ENCODE measurements at places on chromosomes 12 and 14.

- no peak for DNase-seq
Observed at GRCh38 chr12:132490422-132491137, 629 bp downstream of the FBRSL1 start.

DNA sequence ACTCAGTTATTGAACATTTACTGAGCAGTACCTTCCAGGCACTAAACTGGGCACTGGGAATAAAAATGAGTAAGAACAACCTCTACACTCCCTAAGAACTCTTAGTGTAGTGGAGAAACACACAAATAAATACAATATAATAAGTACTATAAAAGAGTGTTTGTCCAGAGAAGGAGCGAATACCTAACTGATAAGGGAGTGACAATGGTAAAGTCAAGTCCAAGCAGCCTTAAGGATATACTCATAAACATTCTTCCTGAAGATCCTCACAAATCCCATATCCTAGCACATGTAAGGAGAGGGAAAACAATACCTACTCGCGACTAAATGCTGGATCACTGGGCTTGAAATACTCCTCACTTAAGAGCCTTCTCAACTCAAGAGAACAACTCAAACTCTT is 32.8 kb downstream of the SPTLC2 start:
- DNase-seq = no peak

DNA sequence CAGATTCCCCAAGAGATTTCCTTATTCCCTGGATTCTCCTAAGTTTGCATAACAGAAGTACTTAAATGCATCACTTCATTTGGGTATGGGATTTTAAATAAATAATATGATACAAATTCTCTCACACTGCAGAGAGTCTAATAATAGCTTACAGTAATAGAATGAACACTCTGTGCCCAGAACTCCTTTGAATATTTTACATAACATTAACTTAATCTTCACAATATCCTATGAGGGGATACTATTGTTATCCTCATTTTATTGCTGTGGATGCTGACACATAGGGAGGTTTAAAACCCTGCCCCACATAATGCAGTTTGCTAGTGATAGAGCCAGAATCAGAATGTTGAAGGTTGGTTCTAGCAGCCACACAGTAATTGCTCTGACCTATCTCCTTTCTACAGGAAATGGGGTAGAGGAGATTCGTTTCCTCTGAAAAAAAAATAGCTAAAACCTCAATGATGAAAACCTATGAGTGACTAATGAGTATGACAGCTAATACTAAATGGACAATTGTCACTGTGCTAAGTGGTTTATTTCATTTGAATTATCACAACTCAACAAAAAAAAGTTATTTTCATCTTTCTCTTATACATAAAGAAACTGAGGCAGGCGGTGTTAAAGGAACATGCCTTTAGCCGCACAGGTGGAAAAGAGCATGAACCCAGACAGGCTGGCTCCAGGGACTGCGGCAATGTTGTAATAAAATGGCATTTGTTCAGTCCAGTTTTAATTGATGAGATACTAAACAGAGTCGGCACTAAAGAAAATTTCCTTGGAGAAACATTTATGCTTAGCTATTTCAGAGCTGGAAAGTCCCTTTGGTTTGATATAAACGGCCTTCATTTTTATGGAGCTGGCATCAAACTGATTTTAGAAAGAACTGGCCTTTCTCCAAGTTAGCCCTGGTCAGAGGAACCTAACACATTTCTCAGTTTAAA is 880.9 kb downstream of the NRXN3 start:
- DNase-seq = no peak

DNA sequence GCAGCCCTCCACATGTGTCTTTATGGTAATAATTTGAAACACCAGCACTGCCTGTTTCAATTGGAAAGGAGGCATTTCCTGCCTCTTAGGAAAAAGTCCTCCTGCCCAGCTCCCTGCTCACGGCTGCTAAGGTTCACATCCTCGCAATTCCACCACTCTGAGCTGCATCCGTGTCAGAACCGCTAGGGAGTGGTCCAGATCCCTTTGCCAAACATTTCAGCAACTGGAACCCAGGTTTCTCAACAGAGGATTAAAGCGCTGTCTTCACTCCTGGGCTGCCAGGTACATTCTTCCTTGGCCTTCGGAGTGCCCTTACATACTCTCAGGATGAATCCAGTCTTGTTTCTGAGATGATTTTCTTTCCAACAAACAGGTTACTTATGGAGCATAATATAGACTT is 23.3 kb downstream of the C14orf132 start:
- DNase-seq = no peak

DNA sequence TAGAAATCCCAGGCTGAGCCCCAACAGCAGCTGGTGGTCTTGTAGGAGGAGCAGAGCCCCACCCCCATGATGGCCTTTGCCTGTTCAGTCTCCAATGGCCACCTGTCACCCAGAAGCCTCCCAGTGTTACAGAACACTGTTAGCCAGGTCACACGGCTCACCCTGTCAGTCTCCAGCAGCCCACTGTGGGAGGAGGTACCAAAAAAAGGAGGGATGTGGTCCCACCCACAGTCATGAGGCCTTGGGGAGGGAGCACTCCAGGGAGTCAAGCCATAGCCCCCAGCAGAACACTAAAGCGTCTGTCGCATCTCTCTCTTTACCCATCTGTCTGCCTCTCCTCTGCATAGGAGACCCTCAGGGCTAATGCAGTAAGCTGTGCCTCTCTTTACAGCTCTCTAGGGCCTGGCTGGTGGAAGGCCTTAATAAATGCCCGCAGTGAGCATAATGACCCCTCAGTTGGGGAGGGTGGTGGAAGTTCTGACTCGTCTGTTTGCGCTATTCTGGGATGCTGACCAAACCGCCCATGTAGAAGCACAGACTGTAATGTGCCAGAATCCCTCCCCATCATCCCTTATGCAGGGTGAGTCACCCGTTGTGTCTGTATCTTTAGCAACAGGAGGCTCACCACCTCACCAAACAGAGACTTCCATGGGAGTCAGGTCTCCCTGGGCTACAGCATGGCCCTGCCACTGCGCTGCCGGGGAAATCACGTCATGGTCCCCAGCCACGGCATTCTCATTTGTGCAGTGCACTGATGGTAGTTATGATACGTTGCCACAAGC is 14.6 kb downstream of the C14orf132 start:
- DNase-seq = no peak

- peak; percentile 14 for DNase-seq
Observed at GRCh38 chr12:2739832-2740641, 54.7 kb upstream of the FKBP4 start.

DNA sequence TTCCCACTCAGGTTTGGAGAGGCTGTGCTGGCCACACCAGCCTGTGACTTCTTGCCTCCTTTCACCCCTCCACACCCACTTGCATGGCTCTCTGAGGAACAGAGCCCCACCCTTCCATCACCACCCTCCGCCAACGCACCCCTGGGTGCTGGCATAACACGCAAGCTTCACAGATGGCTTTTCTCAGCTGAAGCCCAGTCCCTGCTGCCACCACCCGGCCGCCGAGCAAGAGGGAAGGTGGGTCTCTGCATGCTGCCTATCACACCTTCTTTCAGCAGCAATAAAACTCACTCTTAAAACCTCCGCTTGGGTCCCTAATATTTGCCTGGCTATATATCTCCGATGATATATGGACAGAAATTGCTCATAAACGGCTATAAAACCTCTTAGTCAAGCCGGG is 41.6 kb downstream of the SMUG1 start:
- DNase-seq = no peak

DNA sequence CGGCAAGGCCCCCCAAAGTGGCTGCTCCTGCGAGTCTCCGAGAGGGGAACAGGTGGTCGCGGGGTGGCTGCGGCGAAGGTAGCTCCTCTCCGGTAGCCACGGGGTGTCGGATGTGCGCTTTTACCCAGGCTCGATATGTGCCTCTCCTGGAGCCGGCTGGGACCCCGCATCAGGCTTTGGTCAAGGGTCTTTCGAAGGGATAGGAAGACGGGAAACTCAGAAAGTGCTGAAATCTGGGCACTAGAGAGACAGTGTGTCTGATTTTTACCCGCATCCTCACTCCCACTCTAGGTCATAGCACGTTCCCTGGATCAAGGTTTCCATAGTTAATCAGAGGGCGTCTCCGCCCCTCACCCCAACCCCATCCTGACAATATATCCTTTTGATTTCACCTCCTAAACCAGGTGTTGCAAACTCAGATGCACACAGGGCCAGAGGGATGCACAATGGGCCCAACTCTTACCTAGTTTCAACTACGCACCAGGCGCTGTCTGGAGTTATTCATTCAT is 156.9 kb downstream of the PTPN11 start:
- DNase-seq = no peak

DNA sequence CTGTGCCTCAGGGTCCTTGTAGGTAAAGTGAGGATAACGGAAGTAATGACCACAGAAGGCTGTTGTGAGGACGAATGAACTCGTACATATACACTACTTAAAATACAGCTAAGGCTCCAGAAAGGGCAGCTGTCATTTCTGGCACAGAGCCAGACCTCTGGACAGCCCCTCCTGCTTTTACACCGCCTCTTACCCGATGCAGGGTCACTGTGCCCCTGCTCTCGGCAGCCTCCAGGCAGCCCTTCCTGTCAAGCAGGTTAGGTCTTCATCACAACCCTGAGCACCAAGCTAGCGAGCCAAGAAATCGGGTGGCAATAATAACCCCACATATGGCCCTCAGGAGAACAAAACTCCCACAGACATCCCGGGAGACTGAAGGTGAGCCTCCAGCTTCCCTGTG is 8.5 kb downstream of the TMEM229B start:
- DNase-seq = peak; percentile 21

DNA sequence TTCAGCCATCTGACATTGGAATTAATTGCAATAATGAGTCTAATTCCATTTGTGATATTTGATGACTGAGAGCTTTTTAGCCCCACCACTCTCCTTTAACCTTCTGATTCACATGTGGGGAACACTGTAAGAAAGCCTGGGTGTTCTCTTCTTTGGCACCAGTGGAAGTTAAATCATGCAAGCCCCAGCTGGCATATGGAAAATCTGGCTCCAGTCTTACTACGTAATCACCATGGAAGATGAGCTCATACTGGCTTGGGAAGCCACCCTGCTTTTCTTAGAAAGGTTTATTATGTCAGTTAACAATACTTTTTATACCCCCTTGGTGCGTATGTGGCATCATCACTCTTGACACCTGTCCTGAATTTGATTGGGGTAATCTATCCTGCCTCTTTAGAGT is 479.3 kb downstream of the SLC16A7 start:
- DNase-seq = no peak

DNA sequence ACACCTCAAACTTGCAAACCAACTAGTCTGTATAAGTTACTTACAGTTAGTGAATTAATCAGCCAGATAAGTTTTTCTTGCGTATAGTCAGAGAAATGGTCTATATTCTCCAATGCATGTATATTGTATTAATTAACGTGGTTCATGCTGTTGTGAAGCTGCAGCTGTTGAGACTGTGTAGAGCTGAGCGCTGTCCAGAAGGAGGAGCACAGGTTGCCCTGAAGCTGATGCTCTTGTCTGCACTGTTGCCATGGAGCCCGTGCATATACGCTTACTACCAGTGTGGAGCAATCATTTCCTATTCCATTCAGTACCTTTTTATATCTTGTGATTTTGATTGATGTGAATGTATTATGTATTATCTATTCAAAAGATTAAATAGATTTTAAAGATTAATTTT is 74.3 kb upstream of the ARID2 start:
- DNase-seq = peak; percentile 7

GRCh38 chr14:68794130-68794850 is 1.4 kb upstream of the ZFP36L1 start:
- peak; percentile 16 for DNase-seq

GRCh38 chr14:35374263-35374712 is 30.3 kb downstream of the NFKBIA start:
- peak; percentile 83 for DNase-seq

DNA sequence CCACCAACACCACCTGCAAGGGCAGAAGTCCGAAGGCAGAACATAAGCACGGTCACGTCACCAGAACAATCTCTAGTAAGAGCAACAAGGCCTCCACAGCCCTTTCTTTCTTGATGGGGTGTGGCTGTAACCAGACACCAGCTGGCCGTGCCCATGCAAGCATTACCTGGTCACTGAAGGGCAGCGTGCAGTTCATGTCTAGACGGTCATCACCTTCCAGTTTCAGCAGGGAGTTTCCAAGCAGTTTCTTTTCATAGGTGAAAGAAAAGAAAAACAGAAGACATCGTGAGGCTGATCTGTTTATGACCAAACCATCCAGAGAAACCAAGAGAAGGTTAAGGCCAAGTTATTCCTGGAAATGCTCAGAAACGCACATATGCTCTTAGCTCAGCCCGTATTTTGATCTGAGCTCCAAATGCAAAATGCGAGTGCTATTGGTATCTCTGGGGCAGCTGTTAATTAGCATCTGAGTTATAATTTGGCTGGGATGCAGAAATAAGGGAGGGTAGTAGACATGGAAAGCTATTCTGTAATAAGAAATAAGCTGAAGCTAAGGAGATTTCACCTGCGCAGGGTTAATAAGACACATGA is 42.5 kb downstream of the PRKAB1 start:
- DNase-seq = peak; percentile 82

- no peak for DNase-seq
Observed at GRCh38 chr14:63478010-63478409, 65.2 kb downstream of the PPP2R5E start.

DNA sequence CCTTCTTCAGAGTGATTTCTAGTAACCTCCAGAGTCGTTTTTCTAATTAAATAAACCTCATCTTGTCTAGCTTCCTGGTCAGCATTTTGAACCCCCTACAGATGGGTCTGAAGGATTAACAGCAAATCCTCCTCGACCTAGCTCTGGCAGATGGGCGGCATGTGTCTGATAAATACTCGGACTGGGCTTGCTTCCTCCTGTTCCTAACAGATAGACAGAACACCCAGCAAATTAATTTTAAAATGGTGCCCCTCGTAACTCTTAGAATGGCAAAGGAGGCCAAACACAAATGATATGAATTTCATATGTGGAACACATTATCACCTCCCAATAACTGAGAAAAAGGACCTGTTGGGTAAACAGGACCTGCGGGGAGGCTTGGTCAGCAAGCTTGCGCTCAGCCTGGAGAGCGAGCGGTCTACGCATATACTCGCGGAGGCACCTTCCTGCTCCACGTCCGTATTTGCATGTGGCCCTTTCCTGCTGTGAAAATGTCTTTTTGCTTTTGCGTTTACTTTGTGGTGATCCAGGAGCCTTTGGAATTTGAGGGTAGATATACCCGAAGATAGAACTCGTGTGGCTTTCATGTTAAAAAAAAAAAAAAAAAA is 79.6 kb downstream of the OTX2 start:
- DNase-seq = no peak

DNA sequence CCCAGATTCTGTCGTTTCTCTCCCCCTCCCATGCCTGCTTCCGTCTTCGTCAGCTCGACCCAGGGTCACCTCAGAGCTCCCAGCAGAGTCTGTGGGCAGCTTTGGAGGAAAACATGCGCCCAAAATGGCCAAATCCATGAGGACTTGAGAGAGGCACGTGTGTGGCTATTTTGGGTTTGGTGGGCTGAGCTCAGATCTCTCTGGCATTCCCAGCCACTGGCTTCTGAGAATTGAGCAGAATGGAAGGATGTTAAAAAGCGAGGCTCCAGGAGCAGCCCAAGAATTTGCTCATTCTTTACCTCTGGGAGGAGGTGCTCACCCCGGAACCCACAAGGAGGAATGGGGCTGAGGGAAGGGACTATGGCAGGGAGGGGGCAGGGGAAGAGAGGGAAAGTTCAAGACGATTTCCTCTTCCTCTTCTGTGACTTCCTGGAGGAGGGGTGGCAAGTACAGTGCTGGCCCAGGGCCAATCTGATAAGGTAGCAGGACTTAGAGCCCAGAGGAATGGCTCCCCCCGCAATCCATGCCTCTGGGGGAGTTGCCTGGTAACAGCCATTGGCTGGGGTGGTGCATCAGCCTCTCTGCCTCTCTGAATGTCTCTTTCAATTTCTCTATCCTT is 20.1 kb downstream of the TSPAN9 start:
- DNase-seq = no peak

GRCh38 chr12:91037276-91037675 is 20.5 kb downstream of the KERA start:
- DNase-seq = no peak

All from NCI-H2029 (cell line).